CD4-positive, CD25-positive, alpha-beta regulatory T cell (primary cell): ENCODE measurements at places on chromosomes 4 and X. TPM values are rescaled to one million over a fixed set of nuclear protein-coding genes. Genes with fewer than 3 reads are reported as not detected.

Gene NDST3
- total RNA-seq = not detected

Gene IL3RA
- total RNA-seq = 1.2 TPM

Gene FGB
- total RNA-seq = not detected

Gene HS3ST1
- total RNA-seq = not detected

Gene GPRASP1
- total RNA-seq = 27.0 TPM

Gene GPM6B
- total RNA-seq = not detected

Gene APOO
- total RNA-seq = 13.5 TPM

Gene APLN
- total RNA-seq = not detected

Gene NEIL3
- 5.0 TPM for total RNA-seq

Gene CCDC160
- not detected for total RNA-seq

DNA sequence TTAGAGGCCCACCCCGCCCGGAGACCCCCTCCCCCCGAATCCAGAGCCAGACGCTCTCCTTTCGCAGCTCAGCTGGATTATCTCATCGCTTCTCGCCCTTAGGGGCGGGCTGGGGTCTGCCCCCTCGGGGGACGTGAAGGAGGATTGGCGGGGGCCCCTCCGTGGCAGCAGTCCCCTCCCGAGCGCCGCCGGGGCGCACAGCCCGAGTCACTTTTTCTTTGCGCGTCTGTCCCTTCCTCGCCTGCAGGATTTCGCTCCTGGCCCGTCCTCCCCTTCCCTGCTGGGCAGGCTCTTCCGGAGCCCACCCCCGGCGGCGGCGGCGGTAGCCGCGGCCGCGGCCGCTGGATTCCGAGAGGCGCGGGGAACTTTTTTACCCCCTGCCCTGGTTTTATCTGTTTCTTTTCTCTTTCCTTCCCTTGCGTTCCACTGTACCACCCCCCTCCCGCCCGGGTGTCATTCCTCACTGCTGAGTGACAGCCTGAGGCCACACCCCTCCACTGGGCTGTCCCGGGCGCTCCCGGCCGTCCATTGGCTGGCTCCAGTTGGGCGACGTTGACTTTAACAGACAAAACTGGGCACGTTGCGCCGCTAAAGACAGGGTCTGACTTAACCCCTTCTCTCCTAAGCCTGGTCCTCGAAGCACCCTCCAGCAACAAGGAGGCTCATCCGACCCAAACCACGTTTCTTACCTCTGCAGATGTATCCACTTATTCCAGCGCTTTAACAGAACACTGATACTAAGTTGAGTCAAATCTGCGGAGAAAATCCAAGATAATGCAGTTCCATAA, 492 bp upstream of the NKX3-2 start:
- peak; percentile 54 for DNase-seq

GRCh38 chr4:76091052-76091451, 16.5 kb downstream of the ART3 start:
- DNase-seq = no peak

DNA sequence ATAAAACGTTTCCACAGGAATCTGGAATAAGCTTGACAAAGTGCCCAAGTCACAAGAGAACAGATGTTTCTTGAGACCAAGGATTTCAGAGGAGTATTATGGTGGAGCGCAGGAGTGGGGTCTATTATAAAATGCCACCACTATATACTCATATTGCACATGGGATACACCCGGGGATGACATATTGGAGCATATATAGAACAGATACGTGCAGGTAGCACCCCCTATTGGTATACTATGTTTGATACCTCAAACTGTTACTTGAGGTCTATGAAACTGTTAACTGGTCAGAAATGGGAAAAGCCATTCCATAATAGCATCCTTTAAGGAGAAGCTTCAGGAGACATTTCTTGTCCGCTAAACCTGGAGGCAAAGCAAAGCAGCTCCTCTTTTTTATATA, 86.0 kb downstream of the PCYT1B start:
- no peak for DNase-seq

DNA sequence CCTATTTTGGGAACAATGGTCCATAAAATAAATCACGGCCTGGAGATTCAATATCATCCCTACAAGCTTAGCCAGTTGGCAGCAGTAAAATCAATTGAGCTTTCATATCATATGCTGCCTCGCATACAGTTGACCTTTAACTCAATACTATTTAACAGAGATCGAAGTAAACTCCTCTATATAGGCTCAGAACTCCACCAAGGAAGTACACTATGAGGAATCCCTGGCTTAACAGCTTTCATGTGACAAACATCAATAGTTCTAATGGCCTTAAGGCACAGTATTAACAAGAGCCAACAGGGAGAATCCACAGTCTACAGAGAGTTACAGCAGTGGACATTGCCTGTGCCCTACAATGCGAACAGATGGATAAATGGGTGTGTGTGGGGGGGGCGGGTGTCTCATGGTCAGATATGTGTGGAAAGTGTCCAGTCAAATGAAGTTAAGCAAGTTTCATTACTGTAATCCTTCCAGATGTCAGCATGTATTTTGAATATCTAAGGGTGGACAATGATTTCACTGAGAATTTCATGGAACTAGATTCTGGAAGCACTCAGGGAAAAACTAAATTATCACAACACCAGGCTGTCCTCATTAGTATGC, 98.2 kb upstream of the FAM9B start:
- no peak for DNase-seq

GRCh38 chr4:36651253-36651652, 369.8 kb downstream of the DTHD1 start:
- no peak for DNase-seq

DNA sequence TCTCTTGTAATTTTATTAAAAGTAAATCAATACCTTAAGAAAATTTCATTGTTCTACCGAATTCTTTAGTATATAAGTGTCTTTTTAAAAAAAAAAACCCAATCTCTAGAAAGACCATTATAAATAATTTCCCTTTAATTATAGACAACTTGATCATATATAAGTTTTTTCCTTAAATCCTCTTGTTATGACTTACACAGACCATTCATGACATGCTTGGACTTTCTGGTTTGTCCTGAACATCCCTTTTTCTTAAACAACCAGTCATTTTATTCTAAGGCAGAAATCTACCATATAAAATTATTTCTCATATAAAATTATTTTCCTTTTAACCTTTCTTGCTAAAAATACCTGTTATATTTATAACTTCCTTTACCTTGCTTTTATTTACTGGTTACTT, 15.4 kb upstream of the FHDC1 start:
- no peak for DNase-seq

GRCh38 chr4:187276736-187277408, 553.2 kb upstream of the FAT1 start:
- no peak for DNase-seq

DNA sequence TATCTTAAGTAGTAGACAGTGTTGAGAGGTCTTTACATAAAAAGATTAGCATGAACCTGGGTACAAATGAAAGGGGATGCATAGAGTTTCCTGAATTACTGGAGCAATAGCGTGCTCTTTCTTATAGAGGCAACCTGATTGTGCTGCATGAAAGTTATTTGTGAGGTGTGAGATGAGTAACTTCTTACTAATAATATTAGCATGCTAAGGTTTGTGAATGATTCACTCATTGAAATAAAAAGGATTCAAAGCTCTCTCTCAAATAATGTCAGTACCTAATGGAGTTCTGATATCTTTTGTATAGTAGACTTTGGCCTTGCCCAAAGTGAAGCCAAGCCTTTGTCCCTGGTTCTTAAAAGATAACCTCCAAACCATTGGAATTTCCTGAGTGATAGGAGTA, 131.0 kb upstream of the CXXC4 start:
- no peak for DNase-seq

DNA sequence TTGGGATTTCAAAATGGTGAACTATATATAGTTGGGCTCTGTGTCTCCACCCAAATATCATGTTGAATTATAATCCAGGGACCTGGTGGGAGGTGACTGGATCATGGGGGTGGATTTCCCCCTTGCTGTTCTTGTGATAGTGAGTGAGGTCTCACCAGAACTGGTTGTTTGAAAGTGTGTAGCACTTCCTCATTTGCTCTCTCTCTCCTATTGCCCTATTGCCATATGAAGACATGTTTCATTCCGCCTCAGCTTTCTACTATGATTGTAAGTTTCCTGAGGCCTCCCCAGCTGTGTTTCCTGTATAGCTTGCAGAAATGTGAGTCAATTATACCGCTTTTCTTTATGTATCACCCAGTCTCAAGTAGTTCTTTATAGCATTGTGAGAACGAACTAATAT, 545.6 kb downstream of the TRAM1L1 start:
- no peak for DNase-seq

DNA sequence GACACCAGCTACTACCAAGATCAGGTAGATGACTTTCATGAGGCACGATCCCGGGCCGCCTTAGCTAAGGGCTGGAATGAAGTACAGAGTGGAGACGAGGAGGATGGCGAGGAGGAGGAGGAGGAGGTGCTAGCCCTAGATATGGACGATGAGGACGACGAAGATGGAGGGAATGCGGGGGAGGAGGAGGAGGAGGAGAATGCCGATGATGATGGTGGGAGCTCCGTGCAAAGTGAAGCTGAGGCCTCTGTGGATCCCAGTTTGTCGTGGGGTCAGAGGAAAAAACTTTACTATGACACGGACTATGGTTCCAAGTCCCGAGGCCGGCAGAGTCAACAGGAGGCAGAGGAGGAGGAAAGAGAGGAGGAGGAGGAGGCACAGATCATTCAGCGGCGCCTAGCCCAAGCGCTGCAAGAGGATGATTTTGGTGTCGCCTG, 481 bp downstream of the UTP3 start:
- DNase-seq = no peak

- no peak for DNase-seq
These were observed 45.1 kb downstream of the BCORL1 start for GRCh38 chrX:130027569-130027968.

GRCh38 chr4:47032405-47033106, 1.2 kb downstream of the GABRB1 start:
- DNase-seq = peak; percentile 26

DNA sequence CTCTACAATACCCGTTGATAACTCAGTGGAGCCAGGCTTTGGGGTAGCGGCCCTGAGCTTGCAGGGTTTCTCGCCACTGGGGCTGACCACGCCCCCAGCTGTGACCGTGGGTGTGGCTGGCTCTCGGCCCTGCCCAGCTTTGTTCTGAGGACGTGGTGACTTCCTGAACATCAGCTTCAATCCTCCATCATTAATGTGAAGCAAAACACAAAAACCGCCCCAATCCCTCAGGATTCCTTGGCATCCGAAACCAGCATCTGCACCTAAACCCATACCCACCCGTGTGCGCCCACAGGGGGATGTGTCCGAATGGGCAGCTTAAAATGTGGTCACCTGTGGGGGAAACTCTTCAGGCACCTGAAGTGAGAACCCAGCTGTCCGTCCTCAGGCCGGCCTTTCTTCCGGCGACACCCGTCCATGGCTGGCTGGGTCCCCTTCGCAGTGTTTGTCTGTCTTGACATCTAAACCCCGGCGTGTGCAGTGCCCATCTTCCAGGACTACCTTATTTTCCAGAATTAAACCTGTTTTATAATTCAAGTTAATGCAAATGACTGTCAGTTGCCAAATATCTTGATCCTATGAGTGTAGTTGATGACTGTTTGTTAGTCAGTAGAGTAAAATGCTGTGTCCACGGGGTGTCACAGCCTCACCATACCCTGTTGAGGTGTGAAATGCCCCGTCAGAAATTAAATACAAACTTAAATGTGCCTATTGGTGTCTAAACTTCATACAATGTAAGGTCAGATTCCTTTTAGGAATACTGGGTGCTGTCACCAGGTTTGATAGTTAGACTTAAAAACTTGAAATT, 27.3 kb downstream of the NELFA start:
- DNase-seq = no peak

DNA sequence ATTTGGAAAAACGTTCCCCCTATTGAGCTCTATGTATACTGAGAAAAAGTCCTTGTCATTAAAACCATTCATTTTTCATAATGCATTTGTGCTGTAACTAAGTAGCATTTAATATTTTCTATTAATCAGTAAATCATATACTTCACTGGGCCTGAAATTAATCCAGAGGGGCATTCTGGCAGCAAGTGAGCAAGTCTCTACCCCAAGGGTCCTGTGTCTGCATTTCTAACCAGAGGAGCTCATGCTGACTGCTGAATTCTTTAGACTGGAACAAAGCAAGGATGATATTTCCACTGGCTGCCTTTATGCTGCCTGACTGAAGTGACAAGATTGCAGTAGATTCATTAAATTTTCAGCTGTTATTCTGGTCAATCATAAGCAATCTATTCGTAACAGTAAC, 246.5 kb downstream of the SLITRK2 start:
- DNase-seq = no peak

DNA sequence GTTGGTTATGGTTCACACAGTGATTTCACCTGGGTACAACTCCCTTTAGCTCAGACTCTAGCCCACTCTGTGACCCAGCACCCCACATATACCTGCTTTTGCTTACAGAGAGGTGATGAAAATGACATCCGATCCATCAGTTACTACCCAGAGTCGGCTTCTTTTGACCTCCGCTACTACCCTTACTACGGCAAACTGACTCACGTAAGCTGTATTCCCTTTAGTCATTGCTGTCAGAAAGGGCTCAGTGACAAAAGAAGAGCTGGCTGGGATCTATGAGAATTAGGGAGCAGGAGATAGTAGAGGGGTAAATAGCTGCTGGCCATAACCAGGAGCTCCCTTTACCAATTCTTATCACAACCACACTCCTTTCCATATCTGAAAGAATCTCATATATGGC, 16.7 kb downstream of the ATP1B4 start:
- DNase-seq = no peak

GRCh38 chr4:169621731-169622492, 1.5 kb downstream of the CLCN3 start:
- peak; percentile 40 for DNase-seq

DNA sequence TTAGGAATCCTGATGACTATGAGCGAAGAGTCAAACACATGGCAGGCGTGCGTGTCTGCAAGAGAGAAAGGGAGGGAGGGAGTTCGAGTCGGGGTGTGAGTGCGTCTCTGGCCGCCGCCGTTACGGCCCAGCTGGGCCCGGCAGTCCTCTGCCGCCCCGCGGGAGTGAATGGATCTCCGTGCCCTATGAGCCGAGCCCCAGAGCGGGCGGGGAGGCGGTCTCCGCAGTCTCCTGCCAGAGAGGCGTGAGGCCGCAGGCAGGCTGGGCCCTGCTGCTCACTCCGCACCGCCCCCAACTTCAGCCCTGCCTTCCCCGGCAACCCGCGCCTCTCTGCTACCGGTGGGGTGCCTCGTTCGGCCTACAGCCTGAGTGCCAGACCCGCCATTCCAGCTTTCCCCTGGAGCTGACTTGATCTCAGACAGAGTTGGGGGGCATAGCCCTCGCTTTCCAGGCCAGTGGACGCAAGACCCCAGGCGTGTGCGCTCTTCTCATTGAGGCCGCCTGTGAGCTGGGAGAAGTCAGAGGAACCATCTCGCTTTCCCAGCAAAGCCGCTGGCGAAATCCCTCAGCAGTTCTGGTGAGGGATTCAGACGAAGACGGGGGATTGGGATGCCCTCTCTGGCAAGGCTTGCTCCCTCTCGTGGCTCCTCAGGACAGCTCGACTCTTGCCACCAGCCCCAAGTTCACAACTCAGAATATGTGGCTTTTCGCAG, 1.4 kb downstream of the SLC16A2 start:
- no peak for DNase-seq

DNA sequence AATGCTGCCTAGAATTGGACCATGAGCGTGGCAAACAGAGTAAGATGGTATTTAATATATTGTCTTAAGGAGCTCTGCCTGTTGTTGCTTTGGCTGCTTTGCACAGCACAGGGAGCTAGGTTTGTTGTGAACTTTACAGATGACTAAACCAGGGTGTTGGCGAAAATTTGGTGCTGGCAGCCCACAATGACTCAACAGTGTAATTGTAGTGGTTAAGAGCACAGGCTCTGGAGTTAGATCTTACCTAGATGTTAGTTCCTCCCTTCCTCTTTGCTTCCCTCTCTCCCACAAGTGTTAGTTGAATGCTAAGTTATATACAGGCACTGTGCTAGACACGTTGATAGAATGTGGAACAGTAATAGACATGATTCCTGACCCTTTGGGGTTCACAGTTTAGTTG, 128.9 kb upstream of the TRPC5 start:
- no peak for DNase-seq

- DNase-seq = no peak
These were observed 24.4 kb upstream of the FAM47B start for GRCh38 chrX:34918091-34918736.
